Activated CD4-positive, CD25-positive, alpha-beta regulatory T cell treated with anti-CD3 and anti-CD28 coated beads, Interleukin-2, amount 50 U/mL, for 24 hours (primary cell): ENCODE measurements at places on chromosomes 7 and 10.

GRCh38 chr10:46006219-46006618, 24.2 kb downstream of the NCOA4 start:
- ATAC-seq, result peak; percentile 51

GRCh38 chr7:13034693-13035092, 347.3 kb downstream of the ARL4A start:
- no peak for ATAC-seq

GRCh38 chr7:101803203-101804087, 14.0 kb upstream of the CUX1 start:
- no peak for ATAC-seq

GRCh38 chr7:158274996-158275395, 312.6 kb downstream of the PTPRN2 start:
- no peak for ATAC-seq

DNA sequence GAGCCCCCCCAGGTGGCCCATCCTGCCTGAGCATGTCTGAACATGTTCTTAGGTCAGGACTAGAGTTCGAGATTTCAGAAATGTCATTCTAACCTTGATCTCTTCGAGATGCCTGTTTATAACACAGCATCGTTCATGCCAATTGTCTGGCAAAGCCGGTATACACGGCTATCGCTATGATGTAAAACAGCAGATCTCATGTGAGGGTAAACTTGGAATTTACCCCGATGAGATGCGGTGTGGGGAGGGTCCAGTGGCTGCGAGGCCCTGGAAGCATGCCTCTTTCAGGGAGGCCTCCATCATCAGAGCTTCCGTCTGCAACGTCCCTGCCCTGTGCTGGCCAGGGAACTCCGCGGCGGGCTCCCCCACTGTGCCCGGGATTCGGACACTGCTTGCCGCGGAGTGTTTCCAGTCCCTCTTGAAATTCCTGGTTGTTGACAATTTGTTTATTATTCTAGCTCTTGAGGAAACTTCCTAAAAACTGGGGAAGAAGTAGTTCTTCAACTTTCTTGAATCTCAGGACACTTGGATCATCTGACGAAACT, 168.6 kb upstream of the RHEB start:
- no peak for ATAC-seq

GRCh38 chr7:132380059-132380458, 196.2 kb downstream of the PLXNA4 start:
- ATAC-seq, result no peak

DNA sequence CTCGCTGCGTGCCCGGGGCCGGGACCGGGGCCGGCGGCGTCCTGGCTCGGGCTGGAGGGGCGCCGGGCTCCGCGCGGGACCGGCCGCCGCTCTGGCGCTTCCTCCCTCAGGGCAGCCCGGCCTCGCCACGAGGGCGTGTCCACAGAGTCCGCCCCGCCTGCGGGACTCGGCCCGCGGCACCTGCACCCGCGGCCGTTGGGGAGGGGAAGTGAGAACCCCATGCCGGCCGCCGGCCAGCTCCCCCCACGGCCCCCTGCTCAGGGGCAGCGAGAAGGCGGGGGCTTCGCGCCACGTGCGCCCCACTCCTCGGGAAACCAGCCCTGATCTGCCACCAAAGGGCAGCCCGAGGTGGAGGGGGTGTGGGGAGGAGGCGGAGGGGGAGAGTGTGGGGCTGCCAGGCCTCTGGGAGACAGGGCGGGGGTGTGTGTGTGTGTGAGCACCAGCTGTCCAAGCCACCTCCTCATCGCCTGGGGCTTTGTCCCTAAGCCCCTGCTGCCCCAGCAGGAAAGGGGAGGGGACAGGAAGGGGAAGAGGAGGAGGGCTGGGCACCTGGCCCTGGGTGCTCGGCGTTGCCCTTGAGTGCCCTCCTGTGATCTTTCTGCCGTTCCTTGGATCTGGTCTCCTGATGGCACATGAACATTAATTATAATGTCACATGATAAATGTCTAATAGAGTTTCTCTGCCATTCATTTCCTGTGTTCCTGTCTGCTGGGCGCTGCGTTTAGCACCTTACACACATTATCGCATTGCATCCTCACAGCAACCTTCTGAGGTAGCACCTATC, at the start of gene PIK3AP1:
Gene PIK3AP1, minus strand, starts transcription at position 93 of the 785 bp plus-strand sequence. CDS start 120 bp downstream, outside the sequence.
- ATAC-seq, result peak; percentile 70

DNA sequence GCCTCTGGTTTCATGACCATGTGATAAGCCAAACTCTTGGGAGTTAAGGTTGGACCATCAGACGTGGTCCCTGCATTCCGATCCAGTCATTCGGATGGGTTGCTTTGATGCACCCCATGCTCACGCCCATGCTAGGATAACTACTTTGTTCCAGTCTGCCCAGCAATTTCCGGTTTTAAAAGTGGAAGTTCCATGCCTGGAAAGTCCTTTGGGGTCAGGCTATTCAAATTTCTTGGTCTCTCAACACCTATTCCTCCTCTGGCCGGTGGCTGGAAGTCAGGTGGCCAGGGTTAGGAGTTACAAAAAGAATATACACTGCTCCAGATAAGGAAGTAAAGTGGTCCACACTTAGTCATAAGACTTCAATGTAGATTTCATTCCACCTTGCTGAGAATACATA, 37.7 kb upstream of the HABP2 start:
- no peak for ATAC-seq

GRCh38 chr7:29130096-29130495, 16.2 kb downstream of the CPVL start:
- no peak for ATAC-seq

DNA sequence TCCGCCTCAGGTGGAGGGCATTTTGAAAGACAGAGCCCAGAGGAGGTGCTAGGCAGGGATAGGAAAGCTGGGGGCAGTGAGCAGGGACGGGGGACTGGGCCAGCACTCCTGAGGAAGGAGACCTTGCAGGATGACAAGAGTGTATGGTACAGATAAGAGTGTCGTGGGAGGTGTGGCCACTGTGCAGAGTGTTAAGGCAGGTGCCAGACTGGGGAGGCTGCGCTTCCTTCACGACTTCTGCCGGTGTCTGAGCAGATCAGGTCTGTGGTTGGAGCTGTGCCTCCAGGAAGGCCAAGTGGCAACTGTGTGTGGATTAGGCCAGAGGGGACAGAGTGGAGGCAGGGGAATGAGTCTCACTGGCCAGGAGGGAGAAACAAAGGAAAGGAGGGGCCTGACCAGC, 161.7 kb downstream of the HIBADH start:
- ATAC-seq, result no peak

GRCh38 chr10:30999070-30999712, 32.5 kb downstream of the ZNF438 start:
- peak; percentile 50 for ATAC-seq

GRCh38 chr10:82949816-82950575, 1075.0 kb downstream of the NRG3 start:
- ATAC-seq, result no peak

- ATAC-seq, result peak; percentile 8
These were observed 4.6 kb downstream of the ARPC1B start for GRCh38 chr7:99379043-99379577.

DNA sequence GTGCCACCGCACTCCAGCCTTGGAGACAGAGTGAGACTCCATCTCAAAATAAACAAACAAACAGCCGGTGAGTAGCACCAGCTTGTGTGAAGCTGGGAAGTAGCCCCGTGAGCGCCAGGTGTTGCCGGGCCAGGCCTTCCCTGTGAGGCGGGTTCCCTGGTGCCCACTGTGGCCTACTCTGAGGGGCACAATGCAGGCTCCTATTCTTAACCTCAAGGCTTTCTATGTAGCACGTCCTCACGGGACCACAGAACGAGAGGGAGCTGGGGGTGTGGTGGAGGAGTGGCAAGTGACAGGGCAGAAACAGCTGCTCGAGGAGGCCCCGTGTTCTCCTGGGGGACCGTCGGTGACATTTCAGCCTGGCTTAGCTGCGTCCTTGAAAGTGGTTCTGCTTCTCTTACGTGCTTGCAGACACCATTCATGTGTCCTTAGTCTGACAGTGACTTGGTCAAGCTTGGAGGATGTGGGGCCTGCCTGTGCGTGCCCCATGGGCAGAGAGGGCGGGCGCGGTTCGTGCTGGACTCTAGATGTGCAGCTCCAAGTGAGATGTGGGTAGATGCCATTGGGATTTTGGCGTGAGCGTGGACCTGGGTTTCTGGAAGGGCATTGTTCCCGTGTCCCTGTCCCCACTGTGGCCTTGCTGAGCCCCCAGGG, 116.6 kb downstream of the NKX6-2 start:
- ATAC-seq, result no peak

- ATAC-seq, result no peak
These were observed 289.6 kb upstream of the NPVF start for GRCh38 chr7:25517906-25518305.

DNA sequence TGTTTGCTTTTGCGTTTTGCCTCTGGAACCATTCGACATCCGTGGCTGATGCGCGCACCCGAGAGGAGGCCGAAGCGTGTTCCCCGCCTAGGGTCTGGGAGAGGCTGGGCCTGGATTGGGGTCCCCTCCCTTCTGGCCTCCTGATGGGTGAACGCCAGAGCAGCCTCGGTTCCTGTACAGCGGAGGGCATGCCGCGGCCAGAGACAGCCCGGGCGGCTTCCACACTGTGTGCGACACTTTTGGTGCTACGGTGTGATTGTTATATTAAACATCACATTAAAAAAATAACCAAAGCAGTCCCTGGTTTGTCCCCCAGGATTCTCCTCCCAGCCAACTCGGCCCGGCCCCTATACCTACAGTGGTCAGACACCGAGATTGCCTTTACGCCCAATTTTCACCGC, 3.7 kb upstream of the HOXA7 start:
- peak; percentile 37 for ATAC-seq

GRCh38 chr7:90824386-90825307, 228.5 kb downstream of the CDK14 start:
- ATAC-seq, result peak; percentile 27

DNA sequence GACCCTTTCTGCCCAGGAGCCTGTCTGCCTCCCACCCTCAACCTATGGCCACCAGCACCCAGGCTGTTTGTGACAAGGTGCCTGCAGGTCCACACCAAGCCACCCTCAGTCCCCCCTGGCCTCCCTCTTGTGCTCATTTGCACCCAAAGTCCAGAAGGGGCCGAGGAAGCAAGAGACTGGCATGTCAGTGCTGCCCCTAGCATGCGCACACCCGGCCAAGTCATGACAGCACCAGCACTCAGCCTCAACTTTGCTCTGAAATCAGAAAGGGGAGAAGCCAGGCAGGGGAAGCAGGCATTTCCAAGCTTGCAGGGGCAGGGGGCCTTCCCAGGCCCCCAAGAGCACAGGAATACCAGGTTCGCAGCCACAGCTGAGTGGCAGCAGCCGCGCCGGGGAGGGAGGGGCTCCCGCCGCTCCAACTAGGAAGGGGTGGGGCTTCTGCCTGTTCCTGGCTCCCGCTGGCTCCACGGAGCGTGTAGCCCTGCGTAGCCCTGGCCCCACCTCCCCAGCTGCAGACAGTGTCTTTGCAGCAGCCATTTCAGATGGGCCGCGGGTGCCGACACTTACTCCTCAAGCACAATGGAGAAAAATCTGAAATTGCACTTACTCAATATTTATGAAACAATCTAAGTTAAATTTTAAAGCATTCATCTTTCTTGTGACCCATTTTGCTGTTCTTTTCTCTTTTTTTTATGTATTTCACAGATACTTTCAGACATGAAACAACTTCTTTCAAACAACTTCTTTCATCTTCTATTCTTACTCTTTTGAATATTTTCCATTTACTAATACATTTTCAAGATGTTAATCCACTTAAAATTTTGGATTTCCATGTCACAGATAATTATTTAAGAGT, 54.9 kb upstream of the ABCB5 start:
- no peak for ATAC-seq
